Stimulated activated CD4-positive, alpha-beta T cell treated with anti-CD3 and anti-CD28 coated beads, Interleukin-4, amount 100 ng/mL, for 24 hours (primary cell): ENCODE measurements at places on chromosomes 3 and 15.

- no peak for DNase-seq
Observed at GRCh38 chr15:42744195-42744594, 7.3 kb upstream of the CDAN1 start.

GRCh38 chr3:138009476-138010272, at the start of gene CLDN18:
TSS of gene CLDN18 (plus strand) at chr3:138010165. CDS start at chr3:138010226, 61 bp downstream.
- DNase-seq = no peak

- DNase-seq = no peak
Observed at GRCh38 chr3:126117786-126118185, 33.9 kb upstream of the SLC41A3 start.

GRCh38 chr3:47385007-47385406, 4.2 kb downstream of the PTPN23 start:
- DNase-seq = no peak

- DNase-seq = no peak
Observed at GRCh38 chr3:32283304-32283703, 44.8 kb downstream of the CMTM8 start.

DNA sequence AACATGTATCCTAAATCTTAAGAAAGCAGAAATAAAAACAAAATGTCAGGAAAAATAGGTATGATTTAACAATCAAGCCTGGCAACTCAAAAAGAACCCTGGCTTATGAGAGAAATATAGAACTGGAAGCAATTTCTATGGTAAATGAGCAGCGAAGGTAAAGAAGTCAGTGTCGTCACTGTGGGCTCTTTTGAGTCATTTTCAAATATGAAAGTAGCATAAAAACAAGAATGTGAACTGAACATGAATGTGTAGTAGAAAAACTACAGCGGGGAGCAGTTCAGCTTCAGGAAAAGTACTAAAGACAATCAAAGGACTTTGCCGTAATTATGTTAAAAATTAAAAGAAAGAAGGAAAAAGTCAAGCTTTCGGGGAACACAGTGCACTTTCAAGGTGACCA, 17.5 kb downstream of the LSG1 start:
- DNase-seq = no peak

- no peak for DNase-seq
Observed at GRCh38 chr3:80157546-80157945, 389.7 kb upstream of the ROBO1 start.

- peak; percentile 74 for DNase-seq
Observed at GRCh38 chr3:187740421-187741399, 4.6 kb downstream of the BCL6 start.

DNA sequence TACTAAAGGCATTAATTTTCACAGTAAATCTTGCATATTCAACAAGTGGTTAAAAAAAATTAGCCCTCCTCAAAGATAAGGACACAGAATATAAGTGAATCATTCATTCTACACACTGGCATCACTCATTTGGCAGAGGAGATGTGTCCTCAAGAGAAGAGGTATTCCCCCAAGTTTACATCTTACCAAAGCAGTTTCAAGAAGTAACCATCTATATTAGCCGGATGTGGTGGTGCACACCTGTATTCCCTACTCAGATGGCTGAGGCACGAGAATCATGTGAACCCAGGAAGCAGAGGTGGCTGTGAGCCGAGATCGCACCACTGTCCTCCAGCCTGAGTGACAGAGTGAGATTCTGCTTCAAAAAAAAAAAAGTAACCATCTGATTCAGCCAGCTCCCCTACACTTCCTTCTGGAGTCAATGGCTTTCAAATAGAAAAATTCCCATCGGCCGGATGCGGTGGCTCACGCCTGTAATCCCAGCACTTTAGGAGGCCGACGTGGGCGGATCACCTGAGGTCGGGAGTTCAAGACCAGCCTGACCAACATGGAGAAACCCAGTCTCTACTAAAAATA, 15.4 kb downstream of the RAF1 start:
- DNase-seq = no peak

DNA sequence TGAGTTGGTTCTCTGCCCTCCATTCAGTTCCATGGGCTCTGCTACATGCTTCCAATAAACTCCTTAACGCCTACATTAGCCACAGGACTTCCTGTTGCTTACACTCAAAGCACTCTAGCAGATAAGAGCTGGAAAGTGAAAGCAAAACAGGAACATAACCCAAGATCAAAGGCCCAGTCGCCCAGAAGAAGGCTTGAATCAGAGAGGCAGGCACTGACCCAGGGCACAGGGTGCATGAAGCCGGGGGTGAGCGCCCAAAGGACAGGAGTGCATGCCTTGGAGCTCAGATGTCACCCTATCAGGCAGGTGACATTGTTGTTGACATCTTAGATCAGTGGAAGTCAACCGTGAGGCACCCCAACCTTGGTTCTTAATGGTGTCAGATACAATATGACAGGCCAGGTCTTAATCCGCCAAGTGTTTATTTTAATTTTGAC, 235.1 kb downstream of the UACA start:
- peak; percentile 64 for DNase-seq

DNA sequence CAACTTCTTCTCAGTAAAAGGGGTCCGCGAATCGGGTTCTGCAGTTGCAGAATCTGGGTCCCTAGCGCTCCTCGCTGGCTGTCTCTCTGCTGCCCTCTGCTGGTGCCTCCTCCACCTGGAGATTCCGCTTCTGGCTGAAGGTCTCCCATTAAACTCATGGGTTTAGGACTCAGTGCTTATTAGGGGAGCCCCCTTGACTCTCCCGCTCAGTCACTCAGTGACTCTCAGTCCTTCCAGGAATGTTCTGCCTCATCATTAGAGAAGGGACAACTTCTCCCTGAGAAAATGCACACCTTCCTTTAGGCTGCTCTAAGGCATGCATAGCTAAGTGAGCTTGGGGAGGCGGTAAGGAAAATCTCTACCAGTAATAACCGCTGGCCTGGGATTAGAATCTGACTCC, 7.1 kb downstream of the CPN2 start:
- peak; percentile 76 for DNase-seq

DNA sequence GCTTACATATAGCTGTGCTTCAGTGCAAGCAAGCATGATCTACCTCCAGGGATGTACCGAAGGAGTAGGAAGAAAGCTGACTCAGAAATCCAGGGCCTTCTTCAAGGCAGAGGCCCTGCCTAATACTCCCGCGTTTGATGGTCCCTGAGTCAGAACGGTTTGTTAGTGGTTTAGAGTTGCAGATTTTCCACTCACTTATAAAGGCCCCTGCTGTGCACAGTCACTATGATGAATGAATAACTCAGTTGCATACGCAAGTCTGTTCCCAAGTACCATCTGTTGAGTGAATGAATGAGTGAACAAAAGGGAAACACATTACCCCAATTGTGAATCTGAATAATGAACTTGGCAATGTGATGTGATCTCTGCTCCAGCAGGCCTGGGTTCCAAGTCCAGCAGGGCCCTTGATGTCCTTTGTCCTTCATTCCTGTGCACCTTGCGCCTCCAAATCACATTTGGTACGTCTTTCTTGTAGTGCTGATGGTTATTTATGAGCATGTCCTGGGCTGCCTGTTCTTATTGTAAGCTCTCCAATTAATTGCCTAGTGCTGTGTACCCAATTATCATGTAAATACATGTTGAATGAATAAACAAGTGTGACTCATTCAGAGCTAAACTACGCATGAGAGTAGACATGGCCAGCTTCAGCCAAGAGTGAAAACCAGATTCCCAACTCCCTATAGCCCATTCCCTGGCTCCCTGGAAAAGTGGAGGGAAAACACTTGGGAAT, 85.3 kb upstream of the LIMD1 start:
- DNase-seq = peak; percentile 63

GRCh38 chr3:147493065-147493464, 83.9 kb downstream of the ZIC1 start:
- DNase-seq = no peak

GRCh38 chr3:70090322-70090913, 90.9 kb downstream of the SAMMSON start:
- DNase-seq = no peak

GRCh38 chr3:42052484-42053351, 38.4 kb upstream of the TRAK1 start:
- no peak for DNase-seq

DNA sequence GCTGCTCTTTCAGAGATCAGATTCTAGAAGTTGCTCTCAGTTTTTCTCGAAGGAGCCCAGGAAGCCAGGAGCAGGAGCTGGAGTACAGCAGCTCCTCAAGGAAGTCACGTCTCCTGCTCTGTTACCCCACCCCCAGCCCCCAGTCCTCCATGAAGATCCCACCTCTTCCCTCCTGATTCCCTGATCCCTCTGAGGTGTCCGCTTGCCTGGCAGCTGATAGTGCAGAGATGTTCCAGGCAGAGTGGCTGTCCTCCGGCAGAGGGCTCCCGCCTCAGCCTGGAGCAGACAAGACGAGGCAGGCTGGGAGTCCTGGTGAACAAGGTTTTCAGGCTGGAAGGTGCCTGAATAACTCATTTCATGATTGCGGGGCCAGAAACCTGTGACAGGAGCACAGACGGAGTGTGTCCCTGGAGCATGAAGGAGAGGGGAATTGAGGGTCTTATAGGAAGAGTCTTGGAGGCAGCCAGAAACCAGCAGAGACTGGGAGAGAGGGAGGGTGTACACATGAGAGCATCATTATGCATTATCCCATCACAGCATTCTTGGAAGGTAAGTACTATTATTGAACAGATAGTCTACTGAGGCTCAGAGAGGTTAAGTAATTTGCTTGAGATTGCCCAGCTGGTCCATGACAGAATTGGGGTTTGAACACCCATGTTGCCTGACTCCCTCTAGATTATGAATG, 1.2 kb downstream of the HRH1 start:
- DNase-seq = peak; percentile 22

DNA sequence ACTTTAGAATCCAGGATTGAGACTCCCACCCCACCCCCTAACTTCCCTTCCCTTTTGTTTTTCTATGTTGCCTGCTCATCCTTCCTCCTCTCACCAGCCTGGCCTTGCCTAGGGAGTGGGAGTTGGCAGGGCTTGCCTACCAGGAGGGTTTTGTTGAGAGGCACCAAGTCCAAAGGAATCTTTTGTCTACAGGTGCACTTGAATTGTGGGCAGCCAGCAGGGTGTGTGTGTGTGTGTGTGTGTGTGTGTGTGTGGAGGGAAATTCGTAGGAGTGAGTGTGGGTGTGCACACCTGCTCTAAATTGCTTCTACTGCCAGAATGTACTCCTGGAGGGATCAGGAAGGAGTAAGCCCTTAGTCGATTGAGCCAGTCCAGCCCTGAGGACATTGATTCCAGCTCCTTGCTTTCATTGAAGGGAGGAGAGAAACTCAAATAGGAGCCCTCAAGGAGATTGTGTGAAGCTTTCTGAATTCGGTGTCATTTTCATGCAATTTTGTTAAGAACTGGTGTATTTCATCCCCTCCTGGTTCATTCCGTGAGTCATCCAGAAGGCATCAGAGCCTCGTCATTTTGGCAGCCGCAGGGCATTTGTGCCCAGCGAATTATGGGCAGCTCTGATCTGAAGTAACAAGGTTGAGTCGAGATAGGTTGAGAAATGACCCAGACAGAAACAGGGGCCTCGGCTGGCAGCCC, 112.1 kb downstream of the SLCO3A1 start:
- DNase-seq = no peak

DNA sequence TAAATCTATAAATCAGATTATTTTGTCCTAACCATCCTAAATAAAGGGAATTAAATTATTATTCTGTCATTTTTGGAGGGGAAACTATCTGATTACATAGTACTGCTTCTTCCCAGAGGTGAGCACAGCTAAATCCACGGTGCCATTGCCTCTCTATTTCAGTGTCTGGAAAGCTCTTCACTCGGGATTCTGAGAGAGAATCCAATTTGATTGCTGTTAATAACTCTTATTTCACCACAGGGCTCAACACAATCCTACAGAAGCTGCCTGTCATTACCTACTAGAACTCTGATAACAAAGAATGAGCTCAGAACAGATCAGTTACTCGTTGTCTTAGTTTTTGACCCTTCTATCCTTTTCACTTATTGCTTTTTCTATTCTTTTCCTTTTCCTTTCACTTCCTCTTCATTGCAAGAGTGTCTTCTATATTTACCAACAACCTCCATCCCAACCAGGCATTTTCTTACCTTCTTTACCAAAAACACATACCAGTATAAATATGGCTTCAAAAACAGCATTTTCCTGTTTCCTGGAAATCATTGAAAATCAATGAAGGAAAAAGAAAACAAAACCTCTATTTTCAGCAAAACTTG, 30.4 kb downstream of the OXNAD1 start:
- DNase-seq = no peak

DNA sequence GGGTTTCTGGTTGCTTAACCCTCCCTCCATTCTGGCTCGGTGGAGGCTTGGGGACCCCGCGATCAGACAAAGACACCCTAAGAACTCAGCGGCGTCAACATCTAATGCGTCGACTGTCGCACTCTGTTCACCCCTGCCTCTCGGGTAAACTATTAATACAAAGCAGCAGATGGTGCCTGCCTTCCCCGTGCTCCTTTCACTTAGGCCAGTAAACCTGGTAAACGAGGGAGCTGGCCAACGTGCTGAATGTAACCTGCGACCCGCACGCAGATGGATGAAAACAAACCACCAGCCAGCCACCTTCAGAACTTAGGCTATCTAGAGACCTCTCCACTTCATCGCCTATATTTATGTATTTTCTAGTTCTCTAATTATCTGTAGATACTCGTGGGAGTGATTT, 848 bp upstream of the CADPS start:
- no peak for DNase-seq

DNA sequence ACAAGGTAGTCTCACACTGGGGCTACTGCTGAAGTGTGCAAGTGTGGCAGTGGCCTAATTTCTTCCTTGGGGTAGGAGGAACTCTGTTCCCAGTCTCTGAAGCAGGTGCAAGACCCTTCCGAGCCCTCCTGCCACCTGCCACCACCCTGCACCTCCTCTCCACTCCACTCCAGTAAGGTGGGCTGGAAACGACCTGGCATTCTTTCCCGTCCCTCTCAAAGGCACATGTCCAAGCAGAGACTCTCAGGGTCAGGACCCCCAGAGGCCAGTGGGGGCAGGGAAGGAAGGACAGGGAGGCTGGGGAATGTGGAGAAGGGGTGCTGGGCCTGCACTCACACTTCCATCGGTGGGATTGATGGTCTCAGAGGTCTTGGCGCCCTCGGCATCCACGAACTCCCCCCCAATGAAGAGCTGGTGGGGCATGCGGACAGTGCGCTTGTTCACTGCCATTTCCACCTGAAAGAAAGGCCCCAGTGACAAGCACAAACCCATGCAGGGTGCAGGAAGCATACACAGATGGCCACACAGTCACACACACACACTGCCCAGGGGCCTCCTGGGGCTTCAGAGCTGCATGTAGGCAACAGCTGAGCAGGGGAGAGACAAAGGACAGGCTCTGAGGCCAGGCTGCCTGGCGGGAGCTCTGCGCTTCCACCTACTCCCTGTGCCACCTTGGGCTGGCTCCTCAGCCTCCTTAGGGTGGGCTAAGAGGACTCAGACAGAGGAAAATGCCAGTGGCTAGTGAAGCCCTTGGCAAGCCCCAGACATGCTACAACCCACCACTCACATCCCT, 43.8 kb downstream of the ALDH1L1 start:
- no peak for DNase-seq
